ENCODE measurements at places on chromosomes 5 and 9.

DNA sequence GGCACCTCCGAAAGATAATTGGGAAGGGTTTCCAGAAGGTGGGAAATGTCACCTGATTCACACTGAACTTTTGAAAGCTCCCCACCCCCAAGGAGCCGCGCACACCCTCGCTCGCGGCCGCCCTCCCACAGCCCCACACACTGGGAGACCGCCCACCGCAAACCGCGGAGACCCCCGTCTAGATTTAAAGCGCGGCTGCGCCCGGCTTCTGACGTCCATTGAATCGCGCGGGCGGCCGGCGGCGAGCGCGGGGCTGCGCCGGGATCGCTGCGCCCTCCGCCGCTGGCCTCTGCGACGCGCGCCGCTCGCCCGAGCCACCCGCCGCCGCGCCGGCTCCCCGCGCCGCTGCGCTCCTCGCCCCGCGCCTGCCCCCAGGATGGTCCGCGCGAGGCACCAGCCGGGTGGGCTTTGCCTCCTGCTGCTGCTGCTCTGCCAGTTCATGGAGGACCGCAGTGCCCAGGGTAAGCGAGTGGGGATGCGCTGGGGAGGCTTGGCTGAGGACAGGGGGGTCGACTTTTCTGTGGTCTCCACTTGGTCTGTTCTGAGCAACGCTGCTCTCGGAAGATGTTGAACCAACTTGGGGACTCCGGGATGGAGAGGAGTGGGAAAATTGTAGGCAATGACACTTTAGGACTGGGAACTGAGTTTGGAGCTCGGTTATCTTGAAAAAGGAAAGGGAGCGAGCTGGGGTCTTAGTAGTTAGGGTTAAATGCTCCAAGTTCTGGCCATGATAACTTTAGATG, at the start of gene FST:
Gene FST, plus strand, starts transcription at position 214 of the 743 bp plus-strand sequence. Its CDS starts 163 bp downstream, at position 377.
- no peak for DNase-seq

DNA sequence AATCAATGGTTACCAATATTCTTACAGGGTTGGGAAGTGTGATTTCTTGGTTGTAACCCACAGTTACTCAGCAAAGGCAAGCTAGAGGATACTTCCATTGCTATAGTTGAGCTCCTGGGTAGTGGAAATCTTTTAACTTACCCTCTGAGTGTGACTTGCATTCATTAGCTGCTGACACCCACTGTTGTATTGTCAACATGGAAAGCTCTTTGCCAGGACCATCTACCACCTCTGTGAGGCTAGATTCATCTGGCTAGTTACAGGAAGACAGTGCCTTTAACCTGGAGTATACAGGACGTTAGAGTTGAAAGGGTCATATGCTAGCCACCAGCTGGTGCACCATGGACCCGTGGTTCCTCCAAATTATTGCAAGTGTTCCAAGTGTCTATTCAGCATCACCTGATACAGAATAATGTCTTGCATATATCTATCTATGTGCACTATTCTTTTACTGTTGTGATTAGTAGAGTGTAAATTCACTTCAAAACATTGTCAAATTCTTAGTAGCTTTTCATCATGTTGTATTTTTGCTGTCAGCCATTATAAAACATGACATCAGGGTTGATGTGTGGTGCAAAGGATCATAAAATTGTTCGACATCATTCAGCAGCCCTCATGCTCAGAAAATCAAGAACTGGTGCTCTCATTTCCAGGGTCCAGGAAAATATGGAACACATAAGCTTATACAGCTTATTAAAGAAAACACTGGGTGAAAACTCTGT, 239.0 kb downstream of the PJA2 start:
- DNase-seq: no peak

- DNase-seq: no peak
Measured at GRCh38 chr5:54460181-54460919, 4.9 kb downstream of the HSPB3 start.

GRCh38 chr9:2164268-2164667, 149.1 kb downstream of the SMARCA2 start:
- DNase-seq: no peak

DNA sequence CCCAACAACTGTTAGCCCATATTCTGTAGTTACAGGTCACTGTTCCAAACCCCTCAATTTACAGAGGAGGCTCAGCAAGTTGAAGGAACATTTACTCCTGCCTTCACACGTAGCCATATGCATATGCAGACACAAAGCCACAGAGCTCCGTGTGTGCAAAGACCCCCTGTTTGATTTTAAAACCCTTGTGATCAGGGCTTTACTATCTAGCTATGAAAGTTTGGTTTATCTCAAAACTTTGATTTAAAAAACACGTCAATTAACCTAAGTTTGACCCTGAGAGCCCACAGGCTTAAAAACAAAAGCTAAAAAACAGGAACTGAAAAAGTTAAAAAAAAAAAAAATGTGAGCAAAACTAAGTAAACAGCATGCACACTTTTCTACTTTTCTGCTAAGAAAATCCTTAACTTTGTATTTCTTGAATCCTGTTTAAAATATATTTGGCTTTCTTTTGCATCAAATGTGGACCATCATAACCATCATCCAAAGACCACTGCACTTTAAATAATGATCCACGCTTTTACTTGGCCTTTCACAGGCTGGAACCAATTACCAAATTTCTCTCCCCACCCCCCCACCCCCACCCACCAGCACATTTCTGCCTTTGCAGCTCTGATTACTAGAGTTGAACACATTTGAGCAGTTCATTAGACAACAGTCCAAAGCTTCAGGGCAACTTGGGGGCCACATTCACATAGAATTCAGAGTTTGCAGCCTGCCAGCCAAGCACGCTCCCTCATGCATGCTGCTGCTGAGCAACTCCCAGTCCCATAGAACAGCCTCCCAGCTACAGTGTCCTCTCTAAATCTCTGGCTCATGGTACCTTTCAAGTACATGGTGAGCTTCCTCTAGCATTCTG, 128.8 kb upstream of the MAP3K1 start:
- DNase-seq: no peak

- peak; percentile 80 for DNase-seq
Measured at GRCh38 chr5:88680253-88681132, 202.5 kb downstream of the MEF2C start.

- DNase-seq: no peak
Measured at GRCh38 chr9:81137976-81138568, 551.3 kb downstream of the TLE1 start.

- no peak for DNase-seq
Measured at GRCh38 chr9:110710420-110710819, 41.8 kb downstream of the MUSK start.

DNA sequence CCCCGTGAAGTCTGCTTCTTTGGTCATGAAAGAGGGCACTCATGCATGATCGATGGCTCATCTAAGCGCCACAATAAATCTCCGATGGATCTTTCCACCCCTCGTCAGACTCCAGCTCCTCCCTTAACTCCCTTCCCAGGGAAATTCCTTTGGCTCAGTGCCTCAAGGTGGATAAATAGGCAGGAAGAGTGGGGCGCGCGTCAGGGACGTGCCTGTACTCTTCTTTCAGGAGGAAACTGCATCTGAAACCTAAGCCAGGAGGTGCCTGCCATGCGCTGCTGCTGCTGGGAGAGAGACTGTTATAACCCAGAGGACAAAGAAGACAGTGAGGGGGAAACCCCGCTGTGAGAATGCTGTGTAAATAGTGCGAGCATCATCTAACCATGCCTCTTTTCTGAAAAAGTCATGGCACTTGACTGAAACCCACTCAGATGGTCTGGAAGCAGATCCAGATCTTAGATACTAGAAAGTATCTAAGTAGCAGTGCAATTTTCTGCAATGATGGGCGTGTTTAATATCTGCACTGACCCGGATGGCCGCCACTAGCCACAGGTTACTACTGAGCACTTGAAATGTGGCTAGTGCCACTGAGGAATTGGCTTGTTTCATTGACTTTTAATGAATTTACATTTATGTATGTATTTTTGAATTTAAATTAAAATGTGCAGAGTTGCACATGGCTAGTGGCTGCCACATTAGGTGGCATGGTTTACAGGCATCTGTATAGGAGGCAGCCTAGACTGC, 120.3 kb upstream of the BASP1 start:
- peak; percentile 23 for DNase-seq

- no peak for DNase-seq
Measured at GRCh38 chr9:9552665-9553064, 1060.1 kb downstream of the PTPRD start.

GRCh38 chr9:16267281-16268066, 603.0 kb downstream of the BNC2 start:
- no peak for DNase-seq

DNA sequence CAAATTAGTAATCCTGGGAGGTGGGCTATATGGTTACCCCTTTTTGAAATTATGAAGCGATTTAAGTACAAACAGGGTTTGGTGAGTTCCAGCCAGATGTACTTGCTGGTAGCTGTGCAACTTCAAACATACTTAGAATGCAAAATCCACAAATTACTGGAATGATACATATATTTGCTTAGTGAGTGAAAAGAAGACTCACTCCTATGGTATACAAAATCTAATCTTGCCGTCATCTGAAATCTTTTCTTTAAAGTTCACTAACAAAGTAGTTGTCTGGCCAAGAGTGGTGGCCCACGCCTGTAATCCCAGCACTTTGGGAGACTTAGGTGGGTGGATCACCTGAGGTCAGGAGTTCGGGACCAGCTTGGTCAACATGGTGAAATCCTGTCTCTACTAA, 64.9 kb upstream of the TJP2 start:
- DNase-seq: no peak

DNA sequence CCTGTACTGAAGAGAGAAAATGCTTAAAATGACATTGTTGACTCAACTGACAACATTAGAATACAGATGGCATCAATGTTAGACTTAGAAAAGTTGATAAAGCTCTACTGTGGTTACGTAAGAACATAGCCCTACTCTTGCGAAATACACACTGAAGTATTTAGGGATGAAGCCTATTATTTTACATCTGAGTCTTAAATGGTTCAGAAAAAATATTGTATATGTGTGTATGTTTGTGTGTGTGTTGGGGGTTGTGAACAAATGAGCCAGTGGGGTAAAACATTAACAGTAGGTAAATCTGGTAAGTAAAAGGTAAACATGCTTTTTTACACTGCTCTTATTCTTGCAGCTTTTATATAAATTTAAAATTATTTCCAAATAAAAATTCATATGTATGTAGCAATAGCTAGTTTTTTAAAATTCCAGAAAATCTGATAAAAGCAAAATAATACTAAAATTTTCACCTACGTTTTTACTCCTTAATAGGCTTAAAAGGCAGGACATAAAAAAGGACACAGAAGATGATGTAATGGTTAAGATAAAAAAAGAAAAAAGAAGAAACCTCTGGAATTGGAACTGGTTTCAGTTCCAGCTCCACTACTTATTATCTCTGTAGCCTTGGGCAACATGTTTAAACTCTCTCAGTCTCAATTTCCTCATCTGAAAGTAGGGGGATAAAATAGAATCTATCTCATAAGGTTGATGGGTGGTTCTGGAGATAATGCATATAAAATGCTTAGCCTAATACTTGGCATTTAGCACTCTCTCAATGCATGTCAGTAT, 44.3 kb downstream of the GARNL3 start:
- no peak for DNase-seq

DNA sequence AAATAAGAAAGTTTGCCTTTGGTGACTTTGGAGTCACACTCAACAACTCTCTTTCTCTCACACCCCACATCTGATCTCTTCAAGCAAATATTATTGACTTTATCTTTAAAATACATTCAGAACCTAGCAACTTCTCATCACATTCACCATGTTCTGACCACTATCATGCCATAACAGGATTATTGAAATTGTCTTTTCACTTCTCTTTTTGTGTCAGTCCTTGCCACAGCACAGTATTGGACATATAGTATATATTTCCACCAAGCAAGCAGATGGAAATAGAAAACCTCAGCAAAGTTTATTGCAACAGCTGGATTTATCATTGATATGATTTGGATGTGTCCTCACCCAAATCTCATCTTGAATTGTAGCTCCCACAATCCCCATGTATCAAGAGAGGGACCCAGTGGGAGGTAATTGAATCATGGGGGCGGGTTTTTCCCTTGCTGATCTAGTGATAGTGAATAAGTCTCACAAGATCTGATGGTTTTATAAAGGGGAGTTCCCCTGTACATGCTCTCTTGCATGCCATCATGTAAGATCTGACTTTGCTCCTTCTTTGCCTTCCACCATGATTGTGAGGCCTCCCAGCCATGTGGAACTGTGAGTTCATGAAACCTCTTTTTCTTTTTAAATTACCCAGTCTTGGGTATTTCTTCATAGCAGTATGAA, 26.9 kb upstream of the ITGA1 start:
- DNase-seq: no peak

- no peak for DNase-seq
Measured at GRCh38 chr5:102796009-102796408, 40.9 kb downstream of the PAM start.

- no peak for DNase-seq
Measured at GRCh38 chr9:130770679-130771442, 64.2 kb upstream of the ABL1 start.

GRCh38 chr5:123874600-123875201, 362.7 kb downstream of the CSNK1G3 start:
- no peak for DNase-seq

- no peak for DNase-seq
Measured at GRCh38 chr5:17190799-17191391, 26.5 kb upstream of the BASP1 start.

GRCh38 chr9:114319147-114319546, 3.8 kb upstream of the ORM1 start:
- DNase-seq: no peak

- DNase-seq: no peak
Measured at GRCh38 chr5:88854769-88855168, 28.2 kb downstream of the MEF2C start.

DNA sequence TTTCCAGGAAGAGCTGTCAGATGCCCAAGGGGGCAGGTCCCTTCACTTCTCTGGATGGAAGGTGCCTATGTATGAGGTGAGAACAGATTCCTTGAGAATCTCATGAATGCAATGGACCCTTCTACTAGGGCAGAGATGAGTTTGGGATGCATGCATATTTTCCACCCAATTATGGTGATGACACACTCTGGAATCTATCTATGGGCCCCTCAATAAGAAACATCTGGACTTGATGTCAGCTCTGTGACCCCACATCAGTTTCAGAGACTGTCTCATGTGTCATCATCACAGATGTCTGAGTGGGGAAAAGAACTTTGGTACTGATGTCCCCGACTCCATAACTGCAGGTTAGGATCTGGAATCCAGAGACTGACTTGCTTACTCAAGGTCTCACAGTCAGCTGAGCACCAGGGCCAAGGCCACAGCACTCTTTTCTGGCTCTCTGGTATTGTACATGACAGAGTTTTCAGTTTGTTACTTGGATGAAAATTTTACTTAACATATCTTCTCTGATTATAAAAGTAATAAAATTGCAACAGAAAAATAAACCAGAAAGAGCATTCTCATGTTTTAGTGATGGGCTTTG, 177.0 kb downstream of the DCP2 start:
- DNase-seq: no peak

GRCh38 chr9:134811079-134811672, 69.4 kb upstream of the FCN2 start:
- DNase-seq: no peak

All from mesothelial cell of epicardium (in vitro differentiated cells).